ENCODE measurements at places on chromosomes 7 and 10. TPM values are rescaled to one million over a fixed set of nuclear protein-coding genes. Genes with fewer than 3 reads are reported as not detected.

TMEM213 gene
- total RNA-seq = not detected

SUGCT gene
- total RNA-seq = 8.9 TPM

CLDN3 gene
- total RNA-seq = not detected

TCAF2 gene
- 2.6 TPM for total RNA-seq

ZFYVE27 gene
- 20.9 TPM for total RNA-seq

MAGI2 gene
- total RNA-seq = 33.2 TPM

SORCS3 gene
- not detected for total RNA-seq

HECW1 gene
- total RNA-seq = 4.9 TPM

HSPA12A gene
- total RNA-seq = 9.0 TPM

ASB10 gene
- total RNA-seq = not detected

MACC1 gene
- 0.15 TPM for total RNA-seq

PNLIPRP1 gene
- not detected for total RNA-seq

ASAH2B gene
- 1.3 TPM for total RNA-seq

COL26A1 gene
- not detected for total RNA-seq

Data from smooth muscle cell of trachea (primary cell).